ENCODE measurements at places on chromosomes 7 and 10.

DNA sequence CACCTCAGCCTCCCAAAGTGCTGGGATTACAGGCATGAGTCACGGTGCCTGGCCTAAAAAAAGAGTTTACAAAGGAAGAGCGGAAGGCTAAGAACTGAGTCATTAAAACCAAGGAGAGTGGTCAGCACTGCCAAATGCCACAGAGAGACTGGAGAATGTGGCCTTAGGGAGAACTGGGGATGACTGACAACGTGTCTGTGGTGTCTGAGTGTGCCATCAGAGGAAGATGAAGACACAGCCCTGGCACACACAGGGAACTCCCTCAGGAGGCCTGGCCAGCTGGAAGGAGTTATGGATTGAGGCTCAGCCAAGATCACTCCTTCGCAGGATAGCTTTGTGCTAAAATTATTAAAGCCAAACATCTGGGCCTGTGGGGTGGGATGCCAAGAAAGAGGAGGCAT lies 3.9 kb upstream of the INA start:
- DNase-seq, result no peak

DNA sequence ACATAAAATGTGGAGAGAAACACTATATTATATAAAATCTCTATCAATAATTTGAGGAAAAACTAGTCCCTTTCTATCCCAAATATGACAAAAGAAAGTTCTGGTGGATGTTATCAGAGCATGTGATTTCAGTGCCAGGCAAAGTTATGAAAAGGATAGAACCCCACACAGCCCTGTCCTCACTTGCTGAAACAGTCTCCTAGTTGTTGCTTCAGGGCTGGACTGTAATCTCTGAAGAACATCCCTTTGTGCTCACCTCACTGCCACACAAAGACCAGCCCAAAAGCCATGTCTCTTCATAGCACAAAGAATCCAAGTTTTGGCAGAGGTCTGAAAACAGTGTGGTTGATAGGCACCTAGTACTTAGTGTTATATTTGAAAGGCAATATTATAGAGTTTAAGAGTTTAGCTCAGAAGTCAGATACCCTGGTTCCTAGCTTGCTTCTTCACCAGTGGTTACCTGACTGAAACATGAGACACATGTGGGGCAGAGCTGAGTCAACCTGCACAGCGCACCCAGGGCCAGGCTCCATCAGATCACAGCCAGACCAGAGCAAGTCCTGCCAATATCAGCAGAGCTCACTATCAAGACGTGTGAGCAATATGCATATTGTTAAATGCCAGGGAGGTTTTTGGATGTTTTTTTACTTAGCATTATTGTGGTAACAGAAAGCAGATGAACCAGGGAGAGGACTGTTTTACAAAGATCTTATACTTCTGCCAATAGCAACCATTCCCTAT lies 25.0 kb downstream of the CYP3A7 start:
- no peak for DNase-seq

- no peak for DNase-seq
These were observed 16.4 kb downstream of the FZD1 start for GRCh38 chr7:91280604-91281003.

DNA sequence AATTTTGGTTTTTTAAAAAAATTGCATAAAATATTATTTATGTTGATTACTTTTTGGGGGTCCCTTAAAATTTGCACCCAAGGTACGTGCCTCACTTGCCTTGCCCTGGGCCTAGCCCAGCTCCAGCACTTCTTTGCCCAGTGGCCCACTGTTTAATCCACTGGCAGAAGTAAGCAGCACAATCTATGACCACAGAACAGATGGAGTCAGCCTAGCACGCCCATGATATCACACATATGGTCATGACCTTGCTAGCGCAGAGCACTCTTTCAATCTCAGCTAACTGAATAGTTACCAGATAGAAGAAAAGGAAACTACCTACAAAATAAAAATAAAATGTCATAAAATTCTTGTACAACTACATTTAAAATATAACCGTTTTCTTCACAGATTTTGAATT lies 5.6 kb downstream of the OGA start:
- DNase-seq, result no peak

GRCh38 chr10:112426111-112426510 lies 20.6 kb downstream of the ZDHHC6 start:
- DNase-seq, result peak; percentile 48

GRCh38 chr10:119538632-119539358 lies 3.7 kb downstream of the RGS10 start:
- DNase-seq, result peak; percentile 86

DNA sequence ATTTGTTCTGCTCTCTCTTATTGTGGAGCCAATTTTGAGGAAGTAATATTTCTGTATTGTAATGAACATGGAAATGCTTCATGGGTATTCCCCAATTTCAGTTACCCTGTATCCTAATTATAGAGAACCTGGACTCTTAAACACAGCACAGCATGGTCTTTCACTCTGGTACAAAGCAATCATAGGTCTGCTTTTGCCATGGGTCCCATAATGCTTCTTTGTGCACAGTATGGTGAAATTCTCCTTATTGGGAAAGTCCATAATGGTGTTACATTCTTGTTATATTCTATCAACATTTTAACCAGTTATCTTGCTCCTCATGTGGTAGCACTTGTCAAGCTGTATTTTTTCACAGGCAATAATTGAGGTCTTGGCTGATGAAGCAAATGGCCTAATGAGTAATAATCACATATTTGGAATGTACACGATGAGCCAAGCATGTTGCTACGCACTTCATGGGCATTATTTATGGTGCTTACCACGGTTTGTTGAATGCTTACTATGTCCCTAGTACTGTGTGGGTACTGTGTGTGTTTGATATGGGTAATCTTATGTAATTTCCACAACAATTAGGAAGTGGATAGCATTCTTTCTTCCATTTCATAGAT lies 42.9 kb downstream of the PRKG1 start:
- DNase-seq, result no peak

DNA sequence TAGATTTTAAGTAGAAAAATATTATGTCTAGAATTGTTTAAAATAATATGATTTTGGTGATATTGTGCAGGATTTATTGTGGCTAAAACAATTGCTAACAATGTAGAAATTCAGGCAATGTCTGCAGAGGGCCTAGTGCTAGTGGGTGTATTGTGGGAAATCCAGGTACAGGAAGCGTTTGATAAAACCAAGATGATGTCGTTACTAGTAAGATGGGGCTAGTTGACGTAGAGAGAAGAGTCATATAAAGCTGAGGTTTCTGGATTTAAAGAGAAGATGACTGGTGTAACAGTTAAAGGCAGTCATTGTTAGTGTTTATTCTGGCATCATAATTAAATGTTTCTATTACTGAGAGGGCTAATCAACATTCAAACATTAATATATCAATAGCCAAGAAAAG lies 43.5 kb downstream of the ADK start:
- no peak for DNase-seq

DNA sequence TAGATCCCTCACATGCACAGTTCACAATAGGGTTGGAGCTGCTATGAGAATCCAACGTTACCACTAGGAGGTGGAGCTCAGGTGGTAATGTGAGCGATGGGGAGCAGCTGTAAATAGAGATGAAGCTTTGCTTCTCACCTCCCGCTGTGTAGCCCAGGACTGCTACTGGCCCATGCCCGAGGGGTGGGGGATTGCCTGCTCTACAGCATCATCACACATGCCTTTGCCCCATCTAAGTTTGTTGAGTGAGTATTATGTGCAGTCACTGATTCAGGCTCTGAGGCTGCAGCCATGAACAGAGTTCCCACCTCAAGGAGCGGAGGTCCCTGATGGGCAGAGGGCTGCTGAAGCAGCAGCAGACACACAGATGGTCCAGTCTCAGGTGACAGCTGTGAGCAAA lies 94.1 kb downstream of the CHST15 start:
- DNase-seq, result no peak

DNA sequence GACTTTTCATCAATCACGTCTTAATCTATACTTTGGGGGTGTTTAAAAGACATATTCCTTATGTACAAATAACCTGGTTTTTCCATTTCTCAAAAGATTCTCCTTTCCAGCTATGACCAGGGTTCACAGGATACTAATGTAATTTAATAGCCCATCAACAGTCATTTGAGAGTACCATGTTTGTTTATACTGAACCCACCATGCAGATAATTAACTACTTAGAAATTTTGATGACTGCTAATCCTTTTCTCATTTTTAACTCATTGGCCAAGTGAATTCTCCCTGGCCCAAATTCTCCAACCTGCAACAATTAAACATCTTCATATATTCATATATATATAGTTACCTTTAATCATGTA lies 28.8 kb upstream of the KMT2E start:
- DNase-seq, result no peak

GRCh38 chr10:70950801-70951200 lies 62.4 kb upstream of the PCBD1 start:
- DNase-seq, result no peak

- no peak for DNase-seq
These were observed 537.6 kb downstream of the LRMDA start for GRCh38 chr10:75969031-75969430.

DNA sequence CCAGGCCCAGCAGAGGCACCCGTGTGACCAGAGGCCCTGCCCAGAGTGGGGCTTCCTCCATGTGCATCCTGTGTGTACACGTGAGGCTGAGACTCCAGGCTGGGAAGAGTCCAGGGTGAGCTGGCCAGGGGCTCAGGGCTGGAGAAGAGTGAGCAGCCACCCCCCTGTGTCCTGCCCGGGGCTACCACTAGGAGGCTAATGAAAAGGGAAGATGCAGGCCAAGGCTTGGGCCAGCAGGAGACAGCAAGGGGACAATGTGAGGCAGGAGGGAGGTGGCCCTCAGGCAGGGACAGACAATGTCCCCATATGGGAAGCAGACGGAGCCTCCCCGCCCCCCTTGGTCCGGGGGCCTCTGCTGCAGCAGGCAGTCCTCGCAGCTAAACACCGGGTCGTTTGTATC lies 102.0 kb downstream of the HIF1AN start:
- DNase-seq, result peak; percentile 37

- DNase-seq, result no peak
These were observed 23.8 kb upstream of the GLCCI1 start for GRCh38 chr7:7944619-7945282.

DNA sequence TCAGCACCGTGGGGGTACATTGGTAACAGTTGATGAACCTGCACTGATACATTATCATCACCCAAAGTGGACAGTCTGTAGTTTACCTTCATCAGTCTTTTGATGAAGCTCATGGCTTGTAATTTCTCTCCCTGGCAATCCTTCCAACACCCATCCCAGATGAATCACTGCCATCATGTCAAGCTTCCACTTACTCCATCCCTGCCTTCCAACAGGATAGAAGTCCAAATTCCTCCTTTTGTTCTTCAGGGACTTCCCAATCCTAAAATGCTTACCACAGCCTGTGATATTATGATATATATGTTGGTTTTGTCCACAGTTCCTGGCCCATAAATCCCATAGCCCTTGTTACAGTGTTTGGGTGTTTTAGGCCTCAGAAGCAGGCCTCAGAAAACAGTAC lies 16.1 kb downstream of the SNX10 start:
- DNase-seq, result no peak

DNA sequence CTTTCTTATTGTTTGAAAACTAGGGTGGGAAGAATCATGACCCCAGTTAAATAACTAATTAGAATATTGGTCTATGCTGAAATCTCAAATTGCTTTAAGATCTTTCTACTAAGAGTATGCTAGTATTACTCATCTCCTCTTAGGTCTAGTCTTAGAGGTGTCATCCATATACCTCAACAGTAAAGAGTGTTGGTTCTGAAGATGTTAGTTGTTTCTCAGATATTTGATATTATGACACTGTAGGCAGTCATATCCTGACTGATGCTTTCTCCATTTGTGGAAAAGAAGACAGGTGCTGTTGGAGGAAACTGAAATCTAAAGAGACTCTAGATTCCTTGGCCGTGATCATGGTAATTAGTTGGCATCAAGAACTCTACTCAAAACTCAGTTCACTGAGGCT lies 21.2 kb downstream of the BPGM start:
- no peak for DNase-seq

DNA sequence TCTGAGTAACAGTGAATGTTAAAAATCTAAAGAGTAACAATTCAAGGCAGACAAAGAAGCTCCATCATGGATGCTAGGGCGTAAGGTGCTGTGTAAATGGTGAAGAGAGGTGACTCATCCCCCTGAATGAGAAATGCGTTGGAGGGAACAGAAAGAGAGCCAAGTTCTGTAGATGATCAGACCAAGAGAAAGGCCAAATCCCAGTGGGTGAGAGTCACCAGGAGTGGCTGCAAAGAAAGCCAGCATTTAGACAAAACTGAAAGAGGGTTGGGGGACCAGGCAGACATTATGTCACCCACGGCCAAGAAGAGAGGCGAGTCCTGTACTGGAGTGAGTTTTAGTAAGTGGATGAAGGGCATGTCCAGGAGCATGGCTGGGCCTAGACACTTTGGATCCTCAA lies 153.1 kb downstream of the TRIL start:
- no peak for DNase-seq

DNA sequence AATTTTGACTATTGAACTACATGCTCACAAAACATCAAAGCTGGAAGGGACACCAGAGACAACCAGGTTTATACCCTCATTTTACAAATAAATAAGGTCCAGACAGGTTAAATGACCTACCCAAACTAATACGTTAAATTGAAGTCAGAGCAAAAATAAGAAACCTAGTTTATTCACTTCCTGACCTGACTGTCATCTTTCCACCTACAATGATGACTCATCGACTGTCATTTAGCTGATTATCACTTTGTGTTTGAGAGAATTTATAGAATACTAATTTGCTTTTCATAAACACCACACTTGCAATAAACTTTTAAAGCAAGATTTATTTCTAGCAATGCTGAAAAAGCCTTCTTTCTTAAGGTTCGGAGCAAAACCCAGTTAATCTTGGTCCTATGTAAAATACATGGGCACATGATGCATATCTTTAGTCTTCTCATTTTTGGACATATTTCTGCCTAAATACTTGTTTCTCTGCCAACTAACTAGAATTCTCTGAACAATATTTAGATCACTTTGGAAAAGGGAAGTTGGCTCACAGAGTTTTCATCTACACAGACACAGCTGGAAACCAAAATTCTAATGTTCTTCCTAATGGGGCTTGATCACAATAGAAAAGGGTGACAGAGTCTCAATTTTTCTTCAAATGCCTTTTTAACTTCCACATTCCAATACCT lies 16.7 kb upstream of the LRRN3 start:
- peak; percentile 40 for DNase-seq

DNA sequence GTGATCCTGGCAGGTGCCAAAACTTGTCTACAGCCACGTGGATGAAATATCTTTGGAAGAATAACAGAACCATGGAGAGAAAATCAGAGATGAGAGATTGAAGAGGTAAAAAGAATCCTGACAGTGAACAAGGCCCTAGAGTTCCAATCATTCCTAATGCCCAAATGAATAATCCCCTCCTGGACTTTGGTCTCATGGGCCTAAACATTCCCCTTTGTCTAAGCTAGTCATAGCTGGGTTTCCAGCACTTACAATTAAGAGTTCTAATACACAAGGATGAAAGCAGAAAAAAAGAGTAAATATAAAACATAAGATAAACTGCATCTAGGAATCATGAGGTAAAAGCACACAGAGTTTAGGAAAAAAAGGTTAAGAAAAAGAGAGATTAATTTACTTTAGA lies 40.2 kb downstream of the ARHGAP12 start:
- no peak for DNase-seq

DNA sequence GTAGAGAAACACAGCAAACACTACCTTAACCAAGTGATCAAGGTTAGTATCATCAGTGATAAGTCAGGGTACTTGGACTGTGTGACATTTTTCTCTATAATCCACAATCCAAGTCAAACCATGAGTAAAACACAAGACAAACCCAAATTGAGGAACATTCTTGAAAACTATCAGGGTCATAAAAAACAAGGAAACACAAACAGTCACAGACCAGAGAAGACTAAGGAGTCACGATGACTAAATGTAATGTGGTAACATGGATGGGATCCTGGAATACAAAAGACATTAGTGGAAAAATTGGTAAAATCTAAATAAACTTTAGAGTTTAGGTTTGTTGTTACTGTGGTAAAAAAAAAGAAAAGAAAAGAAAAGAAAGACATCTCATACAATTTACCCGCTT lies 103.8 kb downstream of the ARMH3 start:
- DNase-seq, result no peak

Data from Kasumi-1 (cell line).